ENCODE measurements at places on chromosomes 2 and 18.
A peak's percentile ranks its signal among the peaks of the same experiment; 100 is the strongest.

- no peak for DNase-seq
Observed at GRCh38 chr2:140442319-140442718, 1662.1 kb upstream of the NXPH2 start.

GRCh38 chr2:162072181-162072702, 1.8 kb downstream of the DPP4 start:
- DNase-seq = no peak

GRCh38 chr18:21298351-21298750, 56.3 kb downstream of the GREB1L start:
- no peak for DNase-seq

GRCh38 chr2:239947729-239948045, 77.5 kb downstream of the NDUFA10 start:
- DNase-seq = no peak

DNA sequence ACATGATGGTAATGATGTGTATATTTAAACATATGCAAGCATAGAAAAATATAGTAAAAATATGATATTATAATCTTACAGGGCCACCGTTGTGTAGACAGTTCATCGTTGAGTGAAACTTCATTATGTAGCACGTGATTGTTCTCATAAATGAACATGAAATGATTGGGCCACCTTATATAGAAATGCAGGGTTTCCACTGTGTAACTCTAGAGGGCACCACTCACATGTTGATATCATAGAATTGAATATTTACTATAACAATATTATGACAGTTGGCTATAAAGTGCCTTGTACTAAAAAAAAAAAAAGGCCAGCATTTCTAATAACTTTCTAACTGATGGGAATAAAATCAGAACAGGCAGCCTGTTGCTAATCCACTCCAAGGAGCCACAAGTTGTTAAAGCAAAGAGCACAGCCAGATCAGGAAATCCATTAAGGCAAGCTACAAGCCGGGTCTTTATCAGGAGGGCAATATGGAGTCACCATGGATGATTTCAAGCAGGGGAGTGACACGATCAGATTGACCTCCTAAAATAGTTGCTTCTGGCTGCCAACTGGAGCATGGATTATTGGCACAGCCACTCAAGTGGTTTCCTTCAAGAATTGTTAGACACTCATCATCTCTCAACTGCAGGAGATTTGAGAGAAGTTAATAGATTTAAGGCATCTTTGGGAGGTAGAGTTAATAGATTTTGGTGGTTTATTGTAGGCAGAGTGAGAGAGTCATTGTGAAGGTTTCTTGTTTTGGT, 16.7 kb downstream of the IL1F10 start:
- no peak for DNase-seq

DNA sequence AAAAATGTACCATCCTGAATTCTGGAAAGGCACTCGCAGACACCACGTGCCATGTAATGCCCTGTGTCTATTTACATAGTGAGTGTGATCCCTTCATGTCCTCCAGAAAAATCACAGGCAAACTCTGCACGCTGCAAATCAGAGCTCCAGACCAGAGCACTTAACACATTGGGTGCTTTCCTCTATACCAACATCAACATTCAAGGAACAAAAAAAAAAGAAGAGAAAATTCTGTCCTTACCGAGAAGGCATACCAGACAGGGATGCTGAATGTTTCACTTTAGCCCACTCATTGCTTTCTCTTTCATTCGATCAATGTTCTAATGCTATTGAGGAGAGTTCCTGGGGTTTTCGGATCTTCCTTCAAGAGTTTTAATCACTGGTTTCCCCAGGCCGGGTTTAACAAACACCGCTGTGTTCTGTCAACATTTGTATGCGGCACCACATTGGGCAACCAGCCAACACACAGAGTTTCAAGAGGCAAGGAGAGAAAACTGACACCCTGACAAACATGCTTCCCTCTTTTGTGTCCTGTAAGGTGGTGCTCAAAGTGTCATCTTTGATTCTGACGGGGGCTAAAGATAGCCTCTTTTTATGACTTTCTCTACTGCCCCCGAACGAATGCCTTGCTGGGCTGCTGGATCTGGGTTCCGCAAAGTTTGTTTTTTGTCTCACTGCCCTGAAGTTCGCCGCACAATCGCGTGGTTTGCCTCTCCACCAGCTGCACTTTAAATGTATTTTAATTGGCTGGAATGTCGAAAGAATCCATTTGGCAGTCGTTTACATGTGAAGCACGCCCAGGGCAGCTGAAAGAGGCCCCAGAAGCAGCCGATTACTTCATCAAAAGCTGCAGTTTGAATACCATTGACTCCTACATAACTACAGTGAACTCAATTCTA, 106.4 kb upstream of the NCKAP5 start:
- DNase-seq = peak; percentile 38

All from left ventricle myocardium inferior (tissue), 1 donor.